Stimulated activated CD4-positive, alpha-beta T cell treated with anti-CD3 and anti-CD28 coated beads, Interleukin-1b, Interleukin-23, amount 100 ng/mL, for 4 hours (primary cell): ENCODE measurements at places on chromosomes 11 and 22.

GRCh38 chr11:43790444-43790794 lies 90.2 kb upstream of the ALKBH3 start:
- DNase-seq = no peak

GRCh38 chr11:17410606-17411379 lies 22.3 kb upstream of the KCNJ11 start:
- no peak for DNase-seq

DNA sequence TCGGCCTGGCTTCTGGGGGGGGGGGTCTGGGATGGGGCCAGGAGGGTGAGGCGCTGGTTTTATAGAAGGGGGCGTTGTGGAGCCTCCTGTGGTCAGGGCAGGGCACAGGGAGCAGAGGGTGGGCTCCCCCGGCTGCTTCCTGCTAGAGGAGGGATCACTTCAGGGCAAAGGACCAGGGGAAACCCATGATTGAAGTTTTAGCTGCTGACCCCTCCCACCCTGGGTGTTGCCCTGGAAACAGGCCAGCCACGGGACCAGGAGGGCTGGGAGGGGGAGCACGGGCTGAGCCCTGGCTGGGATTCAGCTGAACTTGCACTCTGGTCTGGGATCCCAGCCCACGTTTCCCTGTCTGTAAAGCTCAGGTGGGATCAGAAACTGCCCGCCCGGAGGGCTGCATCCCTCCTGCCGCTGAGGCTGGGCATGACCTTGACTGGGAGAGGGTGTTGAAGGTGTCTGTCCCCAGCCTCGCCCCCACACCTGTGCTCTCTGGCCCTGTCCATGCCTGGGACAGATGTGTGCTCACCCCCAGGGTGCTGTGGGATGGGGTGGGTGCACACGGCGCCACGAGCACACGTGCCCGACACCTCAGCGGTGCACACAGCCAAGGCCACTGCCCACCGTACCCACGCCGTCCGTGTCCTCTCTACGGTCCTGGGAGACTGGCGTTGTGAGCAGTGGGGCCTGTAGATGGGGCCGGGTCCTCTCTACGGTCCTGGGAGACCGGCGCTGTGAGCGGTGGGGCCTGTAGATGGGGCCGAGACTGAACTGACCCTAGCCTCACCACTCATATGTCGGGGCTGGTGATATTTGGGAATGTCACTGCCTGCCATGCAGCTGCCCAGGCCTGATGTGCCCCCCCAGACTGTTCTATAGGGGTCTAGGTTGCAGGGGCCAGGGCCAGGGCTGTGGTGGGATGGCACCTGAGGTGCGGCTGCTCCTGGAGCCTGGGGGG lies 2.3 kb downstream of the TSPAN4 start:
- DNase-seq = no peak

DNA sequence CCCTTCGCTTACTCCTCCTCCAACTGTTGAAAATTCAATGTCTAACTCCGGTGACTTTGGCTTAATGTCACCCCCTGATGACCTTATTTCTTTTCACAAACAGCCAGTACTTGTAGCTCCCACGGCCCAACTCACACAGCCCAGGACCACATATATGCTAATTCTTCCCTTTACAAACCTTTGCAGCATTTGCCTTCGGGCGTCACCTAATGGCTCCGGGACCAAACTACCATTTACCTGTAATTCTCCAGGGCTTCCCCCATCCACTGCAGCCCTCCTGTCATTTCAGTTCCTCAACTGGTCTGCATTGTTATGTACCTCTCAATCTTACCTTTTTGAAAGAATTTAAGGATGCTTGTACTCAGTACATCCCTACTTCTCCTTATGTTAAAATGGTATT lies 29.8 kb upstream of the OR56B4 start:
- no peak for DNase-seq

- DNase-seq = no peak
Observed at GRCh38 chr11:14860511-14860910, 31.5 kb downstream of the CYP2R1 start.

- DNase-seq = no peak
Observed at GRCh38 chr22:44289414-44290171, 23.2 kb downstream of the SHISAL1 start.

DNA sequence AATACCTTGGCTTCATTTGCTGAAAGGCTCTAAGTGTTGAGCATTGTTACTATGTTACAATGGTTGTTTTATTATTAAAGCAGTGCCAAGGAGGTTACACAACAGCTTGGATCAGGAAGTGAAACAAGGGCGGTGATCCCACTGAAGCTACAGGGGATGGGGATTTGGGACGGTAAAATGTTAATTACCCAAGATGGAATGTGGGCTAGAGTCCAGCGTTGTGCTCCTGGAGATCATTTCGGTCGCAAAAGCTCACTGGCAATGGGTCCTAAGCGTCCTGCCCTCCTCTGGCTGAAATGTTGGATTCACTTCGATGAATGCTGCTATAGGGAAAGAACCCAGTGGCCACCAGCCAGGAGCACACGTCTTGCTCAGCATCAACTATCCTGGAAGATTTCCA lies 48.3 kb downstream of the FAM83F start:
- no peak for DNase-seq

- no peak for DNase-seq
Observed at GRCh38 chr11:11476971-11477645, 124.1 kb upstream of the CSNK2A3 start.

GRCh38 chr11:70079691-70080090 lies 1.6 kb downstream of the ANO1 start:
- no peak for DNase-seq

DNA sequence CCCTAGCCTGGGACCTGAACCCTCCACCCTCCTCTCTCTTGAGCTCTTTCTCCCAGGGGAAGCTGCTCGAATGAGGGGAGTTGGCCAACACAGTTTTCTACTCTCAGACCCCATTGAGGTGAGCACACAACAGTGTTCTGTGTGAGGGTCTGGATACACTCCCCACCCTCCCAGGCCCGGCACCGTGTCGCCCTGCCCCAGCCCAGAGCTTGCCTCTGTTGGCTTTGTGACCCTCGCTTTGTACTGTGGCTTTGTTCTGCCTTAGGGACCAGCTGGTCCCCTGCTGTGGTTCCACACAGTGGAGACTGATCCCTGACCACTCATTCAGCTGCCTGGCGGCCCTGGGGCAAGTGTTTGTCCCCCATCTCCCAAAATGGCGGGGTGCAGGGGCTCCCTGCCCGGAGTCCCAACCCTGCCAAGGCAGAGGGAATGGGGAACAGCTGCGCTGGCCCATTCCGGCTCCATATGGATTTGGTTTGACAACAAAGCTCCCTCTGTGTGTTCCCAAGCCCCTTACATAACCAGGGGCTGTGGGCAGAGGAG lies 8.3 kb downstream of the ST3GAL4 start:
- DNase-seq = no peak

- no peak for DNase-seq
Observed at GRCh38 chr11:44427432-44427831, 117.5 kb upstream of the ALX4 start.

GRCh38 chr22:24514241-24515026 lies 19.3 kb downstream of the UPB1 start:
- no peak for DNase-seq

DNA sequence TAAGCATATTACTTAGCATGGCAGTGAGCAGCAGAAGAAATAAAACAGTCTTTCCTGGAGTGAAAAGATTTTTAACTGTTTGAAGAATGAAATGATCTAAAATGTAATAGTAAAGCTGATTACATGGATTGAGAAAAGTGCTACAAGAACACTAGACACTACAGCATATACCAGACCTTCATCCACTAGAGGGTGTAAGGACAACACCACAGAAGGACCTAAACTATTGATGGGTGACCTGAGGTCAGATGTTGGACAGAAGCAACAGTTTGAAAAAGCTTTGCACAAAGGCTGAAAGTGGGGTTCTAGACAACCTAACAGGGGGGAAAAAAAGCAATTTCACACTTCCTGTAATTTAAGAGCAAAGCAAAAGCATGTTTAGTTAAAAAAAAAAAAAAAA lies 97.7 kb downstream of the RBFOX2 start:
- DNase-seq = no peak

GRCh38 chr11:86571273-86571948 lies 101.0 kb downstream of the ME3 start:
- DNase-seq = no peak

DNA sequence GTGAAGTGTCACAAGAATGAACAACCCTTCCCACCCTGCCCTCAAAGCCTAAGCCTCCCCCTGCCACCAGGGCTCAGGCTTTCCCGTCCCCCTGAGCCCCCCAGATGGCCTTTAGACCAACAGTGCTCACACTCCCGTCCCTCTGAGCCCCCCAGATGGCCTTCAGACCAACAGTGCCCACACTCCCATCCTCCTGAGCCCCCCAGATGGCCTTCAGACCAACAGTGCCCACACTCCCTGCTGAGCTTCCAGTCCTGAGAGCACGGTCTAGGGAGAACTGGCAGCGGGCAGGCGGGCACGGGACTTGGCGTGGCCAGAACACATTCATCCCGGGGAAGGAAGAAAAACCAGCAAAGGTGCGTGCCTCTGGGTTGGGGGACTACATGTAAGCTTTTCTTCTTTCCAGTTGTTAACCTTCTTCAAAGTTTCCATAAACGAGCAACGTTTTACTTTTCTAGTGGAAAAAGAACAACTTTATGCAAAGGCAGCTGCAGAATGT lies 2.5 kb downstream of the MRGPRG start:
- no peak for DNase-seq

- no peak for DNase-seq
Observed at GRCh38 chr11:82782825-82783374, 49.2 kb upstream of the FAM181B start.

GRCh38 chr11:32820497-32820896 lies 9.2 kb upstream of the PRRG4 start:
- no peak for DNase-seq

- no peak for DNase-seq
Observed at GRCh38 chr11:32386770-32387377, 48.5 kb downstream of the WT1 start.

DNA sequence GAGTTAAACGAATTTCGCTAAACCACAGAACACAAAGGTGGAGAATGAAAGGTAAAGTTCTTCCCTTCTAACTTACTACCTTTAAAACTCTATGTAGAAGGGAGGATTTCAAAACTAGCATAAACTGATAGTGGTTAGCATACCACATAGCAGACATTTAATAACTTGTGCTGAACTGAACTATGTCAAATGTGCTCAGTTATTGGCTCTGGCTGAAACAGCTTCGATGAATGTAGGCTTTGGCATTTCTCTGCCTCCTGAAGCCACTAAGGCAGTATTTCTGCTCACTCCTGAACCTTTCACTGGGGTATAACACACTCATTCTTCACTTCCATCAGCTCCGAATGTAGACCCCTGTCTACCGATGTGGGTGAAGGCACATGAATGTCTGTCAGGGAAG lies 1188.1 kb downstream of the LRRC4C start:
- no peak for DNase-seq

- no peak for DNase-seq
Observed at GRCh38 chr11:26158251-26158650, 173.7 kb upstream of the ANO3 start.

- no peak for DNase-seq
Observed at GRCh38 chr11:33636104-33636503, 64.5 kb downstream of the C11orf91 start.

- DNase-seq = no peak
Observed at GRCh38 chr11:41872426-41872825, 413.0 kb upstream of the LRRC4C start.

DNA sequence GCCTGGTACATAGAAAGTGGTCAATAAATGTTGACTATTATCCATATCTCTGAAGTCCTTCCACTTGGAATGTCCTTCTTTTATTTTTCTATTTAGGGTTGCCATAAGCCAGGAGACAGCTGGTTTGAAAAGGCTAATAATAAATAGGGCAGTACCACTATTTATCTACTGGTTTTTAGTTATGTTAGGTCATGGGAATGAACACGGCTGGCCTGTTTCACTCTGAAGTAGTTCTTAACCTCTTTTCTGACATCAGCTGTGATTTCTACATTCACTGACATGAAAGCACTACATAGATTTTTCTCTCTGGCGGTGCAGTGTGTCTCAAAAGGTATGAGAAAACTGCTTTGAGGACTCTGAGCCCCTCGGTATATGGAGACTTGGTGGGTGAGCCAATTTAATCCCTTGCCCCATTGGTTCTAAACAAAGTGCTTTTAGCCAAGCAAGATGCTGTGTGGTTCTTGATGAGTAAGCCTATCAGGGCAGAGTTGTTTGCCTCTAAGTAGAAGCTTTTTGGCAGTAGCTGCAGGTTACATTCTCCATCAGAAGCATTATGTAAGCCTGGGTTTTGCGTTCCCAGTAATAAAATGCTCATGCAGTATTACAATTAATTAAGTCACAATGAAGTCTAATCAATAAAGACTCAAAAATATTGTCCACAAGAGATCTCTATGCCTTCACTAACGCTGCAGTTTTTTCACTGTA lies 48.7 kb upstream of the APOA1 start:
- DNase-seq = no peak

GRCh38 chr11:14312736-14313438 lies 46.1 kb downstream of the RRAS2 start:
- DNase-seq = no peak

- DNase-seq = no peak
Observed at GRCh38 chr11:58392746-58393145, 13.9 kb downstream of the OR5B3 start.

DNA sequence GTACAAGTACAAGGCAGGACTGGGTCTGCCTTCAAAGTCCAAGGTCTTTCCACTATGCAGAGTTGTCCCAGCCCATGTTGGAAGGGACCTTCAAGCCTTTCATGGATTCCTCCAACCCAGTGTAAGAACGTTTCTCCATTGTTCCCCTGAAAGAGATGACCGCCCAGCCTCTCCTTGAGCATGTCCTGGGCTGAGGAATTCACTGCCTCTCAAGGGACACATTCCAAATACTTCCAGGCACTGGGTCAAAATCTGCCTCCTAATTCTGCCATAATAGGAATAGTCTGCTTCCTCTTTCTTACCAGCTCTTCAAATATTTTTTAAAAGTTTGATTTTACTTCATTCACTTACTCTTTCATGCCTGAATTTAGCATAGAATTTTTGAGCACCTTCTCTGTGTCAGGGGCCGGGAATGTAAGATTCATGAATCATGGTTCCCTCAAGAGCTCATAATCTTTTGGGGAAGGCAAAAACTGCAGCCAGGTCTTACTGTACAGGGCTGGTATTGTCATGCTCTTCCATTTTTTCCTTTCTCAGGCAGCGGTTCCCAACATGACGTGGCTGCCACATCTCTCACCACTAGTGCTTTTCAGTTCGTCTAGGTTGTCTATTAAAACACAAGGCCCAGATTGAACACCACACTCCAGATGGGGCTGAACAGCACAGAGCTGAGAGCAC lies 143.3 kb upstream of the TBCEL start:
- no peak for DNase-seq

DNA sequence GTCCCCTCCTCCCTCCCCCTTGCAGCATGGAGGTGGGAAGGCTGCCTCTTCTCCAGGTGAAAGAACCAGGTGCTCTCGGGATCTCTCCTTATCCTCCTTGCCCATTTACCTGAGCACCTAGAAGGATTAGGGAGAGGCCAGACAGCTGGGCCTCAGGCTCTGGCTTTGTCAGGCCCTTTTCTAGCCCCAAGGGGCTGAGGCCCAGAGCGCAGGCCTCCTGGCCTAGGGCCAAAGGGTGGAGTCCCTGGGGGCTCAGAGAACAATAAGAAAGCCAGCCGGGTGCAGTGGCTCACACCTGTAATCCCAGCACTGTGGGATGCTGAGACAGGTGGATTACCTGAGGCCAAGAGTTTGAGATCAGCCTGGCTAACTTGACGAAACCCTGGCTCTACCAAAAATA lies 5.4 kb upstream of the TTLL1 start:
- no peak for DNase-seq
